ENCODE measurements at places on chromosomes 16 and 17. TPM values are rescaled to one million over a fixed set of nuclear protein-coding genes. Genes with fewer than 3 reads are reported as not detected.

Gene KRTAP2-3
- total RNA-seq, result not detected

Gene MT1M
- total RNA-seq, result not detected

Gene TTLL6
- total RNA-seq, result not detected

Gene KIF19
- 0.37 TPM for total RNA-seq

Gene EFCAB5
- 1.6 TPM for total RNA-seq

Gene FNDC8
- not detected for total RNA-seq

Gene CCL2
- not detected for total RNA-seq

Gene SPNS2
- 4.0 TPM for total RNA-seq

Gene DNAH3
- not detected for total RNA-seq

Gene CACNG3
- total RNA-seq, result not detected

Gene SDR42E2
- total RNA-seq, result not detected

Gene WSCD1
- not detected for total RNA-seq

Gene KRT12
- not detected for total RNA-seq

Gene FA2H
- not detected for total RNA-seq

All from activated CD8-positive, alpha-beta T cell treated with anti-CD3 and anti-CD28 coated beads, Interleukin-2, amount 10 ng/mL, durations not matched to agents 7 days and 5 days (primary cell).